Stimulated activated CD4-positive, alpha-beta T cell treated with anti-CD3 and anti-CD28 coated beads, Interleukin-15, amount 100 ng/mL, for 1 hour (primary cell): ENCODE measurements at places on chromosomes 6 and 20.

- no peak for DNase-seq
Observed at GRCh38 chr20:32858189-32858588, 534 bp upstream of the EFCAB8 start.

- no peak for DNase-seq
Observed at GRCh38 chr6:157563611-157564284, 182.8 kb downstream of the ZDHHC14 start.

GRCh38 chr6:113396730-113397129 is 460.4 kb upstream of the MARCKS start:
- DNase-seq, result no peak

DNA sequence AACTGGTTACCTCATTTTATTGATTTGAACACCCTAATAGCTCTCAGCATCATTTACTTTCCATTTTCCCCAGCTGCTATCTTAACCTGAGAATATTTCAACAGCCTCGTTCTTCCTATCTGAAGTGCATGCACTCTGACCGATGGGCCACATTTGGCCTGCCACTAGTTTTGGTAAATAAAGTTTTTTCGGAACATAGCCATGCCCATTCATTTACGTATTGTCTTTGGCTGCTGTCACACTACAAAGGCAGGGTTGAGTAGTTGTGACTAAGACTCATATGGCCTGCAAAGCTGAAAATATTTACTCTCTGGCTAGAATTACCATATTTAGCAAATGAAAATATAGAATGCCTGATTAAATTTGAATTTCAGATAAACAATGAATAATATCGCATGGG is 10.8 kb downstream of the ADGRF4 start:
- no peak for DNase-seq

- DNase-seq, result no peak
Observed at GRCh38 chr6:107670792-107671199, 153.3 kb downstream of the SCML4 start.

DNA sequence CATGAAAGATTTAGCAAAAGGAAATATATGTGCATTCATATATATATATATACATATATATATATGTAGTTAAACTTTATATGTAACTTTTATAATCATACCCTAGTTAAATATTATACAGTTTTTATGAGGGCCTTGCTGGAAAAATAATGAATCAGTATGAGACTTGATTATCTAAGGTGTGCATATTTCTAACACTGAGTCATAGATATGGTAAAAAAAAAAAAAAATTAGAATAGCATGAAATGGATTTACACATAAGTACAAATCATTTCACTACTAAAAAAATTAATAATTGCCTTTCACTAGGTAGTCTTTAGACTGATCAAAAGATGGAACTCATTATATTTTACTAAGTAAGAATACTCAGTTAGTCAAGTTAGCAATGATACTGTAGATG is 51.3 kb upstream of the DST start:
- no peak for DNase-seq

GRCh38 chr6:167811442-167812087 is 15.1 kb upstream of the AFDN start:
- no peak for DNase-seq

GRCh38 chr6:30876039-30876730 is 8.1 kb upstream of the DDR1 start:
- no peak for DNase-seq

DNA sequence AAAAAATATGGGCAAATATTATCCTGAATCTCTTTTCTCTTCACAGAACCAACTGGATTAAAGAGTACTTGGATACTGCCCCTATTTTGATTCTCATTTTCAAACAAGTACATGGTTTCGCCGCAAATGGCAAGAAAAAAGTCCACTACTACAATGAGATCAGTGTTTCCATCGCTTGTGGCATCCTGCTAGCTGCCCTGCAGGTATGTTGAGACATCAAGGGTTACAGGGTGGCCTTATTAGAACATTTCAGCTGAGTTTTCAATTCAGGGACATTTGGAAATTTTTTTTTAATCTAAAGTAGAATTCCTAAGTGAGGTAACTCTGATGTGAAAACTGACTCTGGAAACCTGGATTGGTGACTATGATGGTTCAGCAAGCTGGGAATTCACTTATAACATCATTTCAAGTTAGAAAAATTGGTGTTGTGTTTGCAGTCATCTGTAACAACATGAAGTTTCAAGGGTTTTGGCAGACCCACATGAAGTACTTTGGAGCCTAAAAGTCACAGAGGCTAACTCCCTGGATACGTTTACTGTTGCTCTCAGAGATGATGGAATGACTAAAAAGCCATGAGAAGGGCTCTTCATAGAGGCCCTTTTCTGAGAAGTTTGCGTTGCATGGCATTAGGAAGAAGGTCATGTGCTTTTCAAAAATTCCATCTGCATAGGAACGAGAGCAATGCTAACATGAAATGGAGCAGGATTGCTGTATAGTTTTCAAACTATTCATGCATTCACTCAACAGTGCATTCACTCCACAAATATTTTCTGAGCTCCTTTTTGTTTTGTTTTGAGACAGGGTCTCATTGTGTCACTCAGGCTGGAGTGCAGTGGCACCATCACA is 25.5 kb downstream of the IYD start:
- DNase-seq, result no peak

- no peak for DNase-seq
Observed at GRCh38 chr6:92617721-92618120, 801.6 kb downstream of the EPHA7 start.

DNA sequence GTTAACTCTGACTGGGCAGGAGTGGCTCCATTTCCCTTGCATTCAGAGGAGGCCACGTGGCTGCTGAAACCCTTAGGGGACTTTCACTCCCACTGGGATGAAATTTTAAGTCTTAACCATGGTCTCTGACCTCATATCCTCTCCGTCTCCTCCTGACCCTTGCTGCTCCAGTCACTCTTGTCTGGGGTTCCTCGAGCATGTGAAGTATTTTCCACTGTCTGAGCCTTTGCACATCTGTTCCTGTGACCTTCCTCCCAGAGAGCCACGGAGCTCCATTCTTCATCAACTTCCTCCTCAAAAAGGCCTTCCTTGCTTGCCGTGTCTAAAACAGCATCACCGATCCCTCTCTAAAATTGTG is 153.0 kb upstream of the UST start:
- DNase-seq, result no peak

GRCh38 chr6:33380272-33380981 is 11.2 kb upstream of the KIFC1 start:
- DNase-seq, result no peak

DNA sequence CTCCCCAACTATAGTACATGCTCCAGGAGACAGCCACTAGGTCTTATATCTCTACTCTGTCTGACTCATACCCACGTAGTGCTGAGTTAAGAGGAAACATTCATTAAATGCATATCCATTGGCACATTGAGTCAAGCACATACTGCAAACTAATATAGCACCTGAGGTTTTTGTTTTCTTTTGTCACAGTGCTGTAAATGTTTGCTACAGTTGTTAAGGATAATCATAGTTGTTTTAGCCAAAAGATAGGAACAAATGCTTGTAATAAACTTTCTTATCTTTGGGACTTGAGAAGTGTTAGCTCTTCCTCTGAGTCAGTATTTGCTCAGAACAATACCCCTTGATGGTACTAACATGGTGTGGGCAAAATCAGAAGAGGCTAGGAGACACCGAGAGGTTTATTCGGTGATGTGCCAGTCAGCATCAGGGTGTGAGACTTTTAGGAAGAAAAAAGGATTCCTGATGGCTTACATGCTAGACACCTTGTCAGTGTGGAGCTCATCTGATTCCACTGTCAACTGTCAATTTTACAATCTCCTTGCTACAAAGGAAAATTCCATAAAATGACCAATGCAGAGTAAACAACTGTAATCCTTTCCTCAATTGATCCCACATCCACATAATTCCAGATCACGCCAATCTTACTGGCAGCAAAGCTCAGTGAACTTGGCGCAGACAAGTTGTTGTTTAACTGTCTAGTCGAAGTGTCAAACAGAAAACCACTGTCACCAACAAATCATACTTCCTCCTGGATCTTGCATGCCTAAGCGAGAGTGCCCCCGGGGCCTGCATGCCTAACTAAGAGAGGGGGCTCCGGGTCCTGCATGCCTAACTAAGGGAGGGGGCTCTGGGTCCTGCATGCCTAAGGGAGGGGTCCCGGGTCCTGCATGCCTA is 36.1 kb downstream of the ELOVL2 start:
- no peak for DNase-seq

DNA sequence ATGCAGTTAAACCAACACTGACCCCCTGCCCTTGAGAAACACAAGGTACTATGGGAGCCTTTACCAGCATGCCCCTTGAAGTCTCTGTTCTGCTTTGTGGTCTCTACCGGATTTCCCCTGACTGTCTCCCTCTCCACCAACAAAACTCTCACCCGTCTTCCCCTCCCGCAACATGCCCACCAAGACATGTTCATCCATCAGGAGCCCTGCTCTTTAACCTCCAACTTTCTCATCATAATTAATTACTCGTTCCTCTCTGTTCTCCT is 1.1 kb downstream of the ZNF165 start:
- no peak for DNase-seq

GRCh38 chr20:6178537-6178936 is 55.7 kb upstream of the FERMT1 start:
- no peak for DNase-seq
